ENCODE measurements at places on chromosomes 3 and 15.

DNA sequence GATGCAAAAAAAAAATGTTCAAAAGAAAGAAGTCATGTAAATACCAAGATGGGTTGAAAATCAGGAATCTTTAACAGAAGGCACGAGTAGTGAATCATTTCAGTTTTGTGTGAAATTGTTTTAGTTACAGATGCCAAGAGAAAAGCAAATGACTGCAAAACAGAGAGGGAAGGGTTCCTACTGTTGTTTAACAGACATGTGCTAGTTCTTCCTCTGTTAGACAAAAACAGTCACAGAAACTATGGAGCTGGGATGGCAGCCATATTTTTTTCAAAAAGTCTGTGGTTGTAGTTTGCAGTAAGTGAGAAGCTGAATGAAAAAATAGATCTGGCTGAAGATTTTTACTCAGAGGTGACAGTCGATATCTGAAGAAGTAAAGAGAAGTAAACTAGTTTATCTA, 511.9 kb downstream of the ZIC1 start:
- no peak for DNase-seq

GRCh38 chr15:69393831-69394491, 20.2 kb upstream of the KIF23 start:
- DNase-seq, result no peak

GRCh38 chr3:73473181-73473897, 151.4 kb downstream of the PDZRN3 start:
- DNase-seq, result no peak

GRCh38 chr3:116015931-116016330, 392.6 kb downstream of the GAP43 start:
- no peak for DNase-seq

All from C1 segment of cervical spinal cord (tissue), 14 donors.